Effector memory CD4-positive, alpha-beta T cell (primary cell): ENCODE measurements at places on chromosomes 1 and 21.

DNA sequence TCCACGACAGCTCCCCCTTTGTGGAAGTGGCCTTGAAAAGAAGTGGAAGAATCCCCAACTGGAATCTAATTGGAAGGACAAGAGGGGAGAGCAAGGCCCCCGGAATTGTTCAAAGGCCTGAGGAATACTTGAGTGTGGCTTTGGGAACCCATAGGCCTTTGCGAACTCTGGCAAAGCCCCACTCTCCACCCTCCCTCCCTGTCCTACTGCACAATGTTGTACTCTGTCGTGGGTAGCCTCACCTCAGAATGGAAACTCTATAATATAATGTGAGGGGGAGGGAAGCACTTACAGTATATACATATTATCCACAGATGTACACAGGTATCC lies 28.5 kb downstream of the PLPP3 start:
- no peaks in the 10 kb centered on the region for H3K36me3 ChIP-seq
- no peaks in the 10 kb centered on the region for H3K27me3 ChIP-seq
- no peak for DNase-seq
- H3K4me3 ChIP-seq, result no peak overlapping the region

GRCh38 chr1:21937034-21937371 lies at the start of gene HSPG2:
Gene HSPG2 (minus strand): TSS chr1:21937310. CDS start chr1:21937217, 93 bp downstream.
- H3K27me3 ChIP-seq, result no peaks in the 10 kb centered on the region
- H3K4me3 ChIP-seq, result peak within 1 kb of the TSS; percentile 62
- no peak within 1 kb of the TSS for H3K27ac ChIP-seq

GRCh38 chr1:218939095-218939494 lies 234.6 kb upstream of the LYPLAL1 start:
- H3K27ac ChIP-seq, result no peak overlapping the region
- H3K4me3 ChIP-seq, result no peak overlapping the region
- H3K36me3 ChIP-seq, result no peaks in the 10 kb centered on the region
- no peaks in the 10 kb centered on the region for H3K4me1 ChIP-seq
- no peaks in the 10 kb centered on the region for H3K27me3 ChIP-seq

GRCh38 chr1:89754518-89754917 lies 66.3 kb upstream of the LRRC8D start:
- no peak for DNase-seq
- H3K4me1 ChIP-seq, result peaks cover 31% of the 10 kb centered on the region
- no peak overlapping the region for H3K4me3 ChIP-seq
- H3K27me3 ChIP-seq, result no peaks in the 10 kb centered on the region
- peak overlapping the region; percentile 19 for H3K27ac ChIP-seq

GRCh38 chr1:167297222-167298214 lies 76.8 kb downstream of the POU2F1 start:
- no peak overlapping the region for H3K4me3 ChIP-seq
- no peaks in the 10 kb centered on the region for H3K4me1 ChIP-seq
- no peaks in the 10 kb centered on the region for H3K36me3 ChIP-seq
- H3K27me3 ChIP-seq, result no peaks in the 10 kb centered on the region

- H3K4me1 ChIP-seq, result no peaks in the 10 kb centered on the region
- H3K27me3 ChIP-seq, result no peaks in the 10 kb centered on the region
- no peak overlapping the region for H3K27ac ChIP-seq
- no peak overlapping the region for H3K4me3 ChIP-seq
- DNase-seq, result no peak
These were observed 9.1 kb downstream of the VANGL2 start for GRCh38 chr1:160409486-160409885.

GRCh38 chr1:241266121-241266520 lies 90.9 kb downstream of the RGS7 start:
- DNase-seq, result no peak
- no peak overlapping the region for H3K4me3 ChIP-seq
- no peaks in the 10 kb centered on the region for H3K4me1 ChIP-seq
- no peaks in the 10 kb centered on the region for H3K36me3 ChIP-seq
- no peak overlapping the region for H3K27ac ChIP-seq
